Tibial nerve (tissue), 4 donors: ENCODE measurements at places on chromosomes 1 and 21. TPM values are rescaled to one million over a fixed set of nuclear protein-coding genes. Genes with fewer than 3 reads are reported as not detected.

CYB561D1 gene
- 6.6 TPM for total RNA-seq

- DNase-seq, result no peak
Observed at GRCh38 chr1:209319549-209319948, 264.0 kb upstream of the CAMK1G start.

DNA sequence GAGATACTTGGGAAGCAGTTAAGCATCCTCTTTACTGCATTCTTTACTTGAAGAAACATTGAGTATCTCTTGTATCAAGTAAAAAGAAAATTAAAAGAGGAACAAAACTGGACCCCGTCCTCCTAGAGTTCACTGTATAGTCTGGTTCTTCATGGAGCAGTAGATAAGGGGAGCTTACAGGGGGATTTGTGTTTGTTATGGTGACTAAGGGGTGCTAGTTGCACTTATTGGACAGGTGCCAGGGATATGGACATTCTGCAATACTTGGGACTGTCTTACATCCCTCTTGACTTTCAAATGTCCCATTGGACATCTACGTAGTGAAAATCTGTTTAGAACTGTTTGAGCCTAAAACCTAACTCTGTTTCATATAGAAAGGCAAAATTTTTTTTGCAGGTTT, 67.2 kb downstream of the ALG14 start:
- no peak for DNase-seq

GRCh38 chr1:169484683-169485430, 887 bp downstream of the SLC19A2 start:
- peak; percentile 60 for DNase-seq

- DNase-seq, result no peak
Observed at GRCh38 chr1:25481625-25482024, 50.9 kb downstream of the MACO1 start.

NBPF6 gene
- total RNA-seq, result not detected

DNA sequence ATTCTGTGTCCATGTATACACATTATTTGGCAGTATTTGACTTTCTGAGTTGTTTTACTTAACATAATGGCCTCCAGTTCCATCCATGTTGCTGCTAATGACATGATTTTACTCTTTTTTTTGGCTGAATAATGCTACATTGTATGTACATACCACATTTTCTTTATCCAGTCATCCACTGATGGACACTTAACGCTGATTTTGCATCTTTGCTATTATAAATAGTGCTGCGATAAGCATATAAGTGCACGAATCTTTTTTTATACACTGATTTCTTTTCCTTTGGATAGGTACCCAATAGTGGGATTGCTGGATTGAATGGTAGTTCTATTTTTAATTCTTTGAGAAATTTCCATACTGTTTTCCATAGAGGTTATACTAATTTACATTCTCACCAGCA, 255.5 kb downstream of the GPR52 start:
- no peak for DNase-seq

DNA sequence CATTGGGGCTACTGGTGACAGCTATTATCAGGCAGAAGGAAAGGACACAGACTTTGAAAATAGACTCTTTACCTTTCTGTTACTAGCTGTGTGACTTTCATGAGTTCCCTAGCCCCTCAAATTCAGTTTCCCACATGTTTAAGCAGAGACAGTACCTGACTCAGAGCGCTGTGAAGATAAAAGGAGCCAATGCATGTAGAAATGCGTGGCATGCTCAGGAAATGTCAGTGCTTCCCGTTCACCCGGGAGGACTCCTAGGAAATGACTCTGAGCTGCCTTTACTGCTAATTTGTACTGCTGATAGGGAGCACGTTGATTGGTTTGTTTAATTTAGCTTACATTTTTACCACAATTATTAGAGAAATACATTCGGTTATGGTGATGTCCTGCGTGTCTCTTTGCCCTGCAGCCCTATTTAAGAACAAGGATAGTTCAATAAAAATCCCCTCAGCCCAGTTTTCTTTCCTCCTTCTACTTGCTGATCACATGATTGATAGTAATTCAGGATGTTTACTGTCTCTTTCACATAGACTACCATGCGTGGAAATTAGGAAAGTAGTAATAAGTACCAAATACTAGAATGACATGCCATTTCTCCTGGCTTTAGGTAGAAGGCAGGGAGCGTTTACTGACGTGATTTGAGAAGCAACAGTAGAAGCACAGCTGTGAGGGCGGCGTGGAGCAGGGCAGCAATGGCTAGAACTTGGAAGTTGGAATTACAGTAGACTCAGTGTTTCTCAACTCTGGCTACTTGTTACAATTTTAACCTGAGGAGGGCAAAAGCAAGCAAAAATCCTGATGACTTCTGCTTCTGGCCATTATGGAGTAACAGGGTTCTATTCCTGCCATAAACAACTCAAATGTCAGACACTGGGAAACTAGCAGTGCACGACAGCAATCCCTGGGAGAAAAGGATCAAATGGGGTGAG, 15.9 kb downstream of the PDIK1L start:
- DNase-seq, result no peak

DNA sequence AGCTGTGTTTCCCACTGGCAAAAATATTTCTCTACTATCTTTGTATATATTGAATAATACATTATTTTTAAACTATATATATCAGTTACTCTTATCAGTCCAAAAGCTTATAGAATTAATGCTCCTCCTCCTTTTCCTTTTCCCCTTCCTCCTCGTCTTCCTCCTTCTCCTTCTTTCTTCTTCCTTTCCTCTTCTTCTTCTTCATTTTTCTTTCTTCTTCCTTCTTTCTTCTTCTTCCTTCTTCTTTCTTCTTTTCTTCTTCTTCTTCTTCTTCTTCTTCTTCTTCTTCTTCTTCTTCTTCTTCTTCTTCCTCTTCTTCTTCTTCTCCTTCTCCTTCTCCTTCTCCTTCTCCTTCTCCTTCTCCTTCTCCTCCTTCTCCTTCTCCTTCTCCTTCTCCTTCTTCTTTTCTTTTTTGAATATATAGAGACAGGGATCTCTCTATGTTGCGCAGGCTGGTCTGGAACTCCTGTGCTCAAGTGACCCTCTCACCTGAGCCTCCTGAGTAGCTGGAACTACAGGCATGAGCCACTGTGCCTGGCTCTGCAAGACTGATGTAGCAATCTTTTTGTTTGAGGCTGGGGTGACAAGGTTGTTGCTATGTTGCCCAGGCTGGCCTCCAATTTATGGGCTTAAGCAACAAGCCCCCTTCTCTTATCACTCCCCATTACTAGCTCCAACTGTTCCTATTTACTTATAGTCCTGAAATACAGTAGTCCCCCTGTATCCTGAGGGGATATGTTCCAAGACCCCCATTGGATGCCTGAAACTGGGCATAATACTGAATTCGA, 47.4 kb downstream of the MAGI3 start:
- DNase-seq, result no peak

PI4KB gene
- total RNA-seq, result 73.5 TPM

DNA sequence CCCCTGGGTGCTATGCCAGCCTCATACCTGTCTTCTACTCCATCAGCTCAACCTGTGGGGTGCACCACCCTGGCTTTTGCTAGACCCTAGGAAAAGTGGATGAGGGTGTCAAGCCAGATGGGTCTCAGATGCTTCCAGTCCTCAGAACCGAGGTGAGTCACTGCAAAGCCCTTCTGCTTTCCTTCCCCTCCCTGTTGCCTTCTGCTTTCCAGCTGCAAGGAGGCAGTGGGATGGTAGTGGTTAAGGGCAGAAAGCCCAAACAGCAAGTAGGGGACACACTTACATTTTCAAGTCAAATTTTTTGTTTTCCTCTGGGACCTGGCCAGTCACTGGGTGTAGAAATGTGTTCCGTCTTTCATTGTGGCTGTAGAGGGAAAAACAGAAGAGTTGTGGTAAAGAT, 60.7 kb upstream of the GOLT1A start:
- no peak for DNase-seq

GRCh38 chr1:186617926-186618325, 62.3 kb downstream of the PTGS2 start:
- no peak for DNase-seq

NBPF11 gene
- total RNA-seq, result 8.8 TPM
